T follicular helper cell (primary cell): ENCODE measurements at places on chromosomes 12 and 14.

- no peak for DNase-seq
Observed at GRCh38 chr12:27221625-27222387, 22.3 kb upstream of the STK38L start.

- no peak for DNase-seq
Observed at GRCh38 chr12:70334742-70335141, 31.3 kb upstream of the KCNMB4 start.

DNA sequence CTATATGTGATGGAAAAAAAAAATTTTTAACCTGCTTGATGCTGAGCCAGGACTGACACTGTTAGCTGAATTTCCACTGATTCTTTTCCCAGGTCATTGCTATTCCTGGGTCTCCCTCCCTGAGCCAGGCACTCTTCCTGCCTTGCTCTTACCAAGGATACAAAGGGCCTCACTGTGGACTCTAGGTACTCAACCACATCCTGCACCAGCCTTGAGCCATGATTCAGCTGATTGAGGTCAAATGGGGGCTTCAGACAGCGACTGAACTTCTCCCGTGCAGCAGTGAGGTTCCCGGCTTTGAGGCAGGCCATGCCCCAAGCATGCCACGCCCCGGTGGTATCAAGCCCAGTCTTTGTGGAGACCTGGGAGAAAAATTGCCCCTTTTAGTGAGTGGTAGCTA, 54.3 kb downstream of the ZFYVE26 start:
- DNase-seq, result no peak

GRCh38 chr12:92740411-92740810, 37.6 kb downstream of the PLEKHG7 start:
- no peak for DNase-seq

- DNase-seq, result no peak
Observed at GRCh38 chr14:54814076-54814475, 88.5 kb downstream of the GCH1 start.

GRCh38 chr12:131131077-131131807, 177.5 kb downstream of the ADGRD1 start:
- DNase-seq, result no peak

DNA sequence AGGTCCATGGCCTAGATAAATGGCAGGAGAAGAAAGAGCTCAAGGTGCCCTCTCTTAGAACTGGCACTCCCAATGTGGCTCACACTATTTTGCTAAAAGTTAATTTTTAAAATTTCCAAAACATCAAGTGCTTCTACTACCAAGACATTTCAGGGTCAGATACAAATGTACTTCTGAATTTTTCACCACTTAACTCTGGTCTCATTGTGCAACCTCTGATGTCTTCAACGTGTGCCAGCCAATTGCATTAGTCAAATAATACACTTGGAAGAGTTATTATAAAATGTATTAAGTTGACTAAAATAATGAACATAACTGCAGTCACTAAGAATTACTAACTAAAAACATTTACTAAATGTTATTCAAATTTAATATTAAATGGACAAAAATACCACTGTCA, 41.3 kb downstream of the SLC25A47 start:
- no peak for DNase-seq

GRCh38 chr14:94366146-94366915, 22.1 kb downstream of the SERPINA1 start:
- DNase-seq, result no peak

- no peak for DNase-seq
Observed at GRCh38 chr14:54881761-54882401, 20.7 kb downstream of the GCH1 start.

DNA sequence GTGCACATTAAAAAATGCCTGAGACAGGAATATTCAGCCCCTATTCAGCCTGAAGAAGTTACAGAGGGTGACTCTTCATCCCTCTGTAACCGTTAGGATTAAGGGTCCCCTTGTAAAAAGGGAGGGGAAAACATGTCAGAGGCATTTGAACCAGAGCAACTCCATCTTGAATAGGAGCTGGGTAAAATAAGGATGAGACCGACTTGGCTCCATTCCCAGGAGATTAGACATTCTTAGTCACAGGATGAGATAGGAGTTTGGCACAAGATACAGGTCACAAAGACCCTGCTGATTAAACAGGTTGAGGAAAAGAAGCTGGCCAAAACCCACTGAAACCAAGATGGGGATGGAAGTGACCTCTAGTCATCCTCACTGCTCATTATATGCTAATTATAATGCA, 19.9 kb upstream of the MDM1 start:
- DNase-seq, result no peak

- no peak for DNase-seq
Observed at GRCh38 chr14:75399843-75400775, 27.7 kb upstream of the JDP2 start.

DNA sequence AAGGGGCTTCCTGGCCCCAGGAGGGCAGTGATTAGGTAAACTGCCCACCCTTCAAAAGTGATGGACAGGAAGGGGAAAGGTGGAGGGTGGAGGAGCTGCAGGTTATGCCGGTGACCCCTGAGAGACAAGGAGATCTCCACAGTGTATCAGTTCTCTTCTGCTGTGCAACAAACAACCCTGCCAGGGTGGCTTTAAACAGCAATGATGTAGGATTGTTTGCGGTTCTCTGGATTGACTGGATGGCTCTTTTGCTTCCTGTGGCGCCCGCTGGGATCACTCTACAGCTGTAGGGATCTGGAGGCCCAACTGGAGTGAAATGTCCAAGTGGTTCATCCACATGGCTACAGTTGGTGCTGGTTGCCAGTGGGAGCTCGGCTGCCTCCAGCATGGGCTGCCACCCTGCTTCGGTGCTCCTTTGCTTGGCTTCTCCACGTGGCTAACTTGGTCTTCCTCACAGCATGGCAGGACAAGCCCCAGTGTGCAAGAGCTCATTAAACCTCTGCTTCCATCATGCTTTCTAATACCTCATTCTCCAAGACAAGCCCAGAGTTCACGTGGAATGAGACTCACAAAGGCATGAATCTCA, 8.6 kb upstream of the ANKRD9 start:
- no peak for DNase-seq

- no peak for DNase-seq
Observed at GRCh38 chr14:64867182-64867581, 12.5 kb downstream of the SPTB start.
